ENCODE measurements at places on chromosomes 16 and 17.
A peak's percentile ranks its signal among the peaks of the same experiment; 100 is the strongest.

GRCh38 chr17:62321451-62321850, 58.9 kb upstream of the EFCAB3 start:
- no peak for DNase-seq

- DNase-seq, result no peak
Observed at GRCh38 chr17:66165537-66166123, 26.3 kb downstream of the CEP112 start.

DNA sequence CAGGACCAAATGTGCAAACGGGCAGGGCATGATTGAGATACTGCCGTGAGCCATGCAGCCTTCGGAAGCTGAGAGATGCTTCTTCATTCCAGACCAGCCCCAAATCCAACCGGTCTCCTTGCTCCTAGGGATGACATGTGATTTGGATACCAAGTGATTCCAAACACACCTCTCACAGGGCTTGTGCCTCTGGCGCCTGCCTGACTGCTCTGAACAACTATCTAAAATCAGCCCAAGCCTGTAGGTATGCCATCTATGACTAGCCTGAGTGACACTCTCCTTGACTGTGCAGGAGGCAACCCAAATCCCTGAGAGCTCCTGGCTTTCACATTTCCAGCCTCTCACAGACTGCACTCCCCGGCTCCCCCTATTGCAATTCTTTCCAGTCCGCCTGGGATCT, 20.3 kb downstream of the DYNC1LI2 start:
- DNase-seq, result no peak

- DNase-seq, result no peak
Observed at GRCh38 chr16:82626791-82627261, at the start of gene CDH13. CDH13 (plus strand) TSS chr16:82626969.

DNA sequence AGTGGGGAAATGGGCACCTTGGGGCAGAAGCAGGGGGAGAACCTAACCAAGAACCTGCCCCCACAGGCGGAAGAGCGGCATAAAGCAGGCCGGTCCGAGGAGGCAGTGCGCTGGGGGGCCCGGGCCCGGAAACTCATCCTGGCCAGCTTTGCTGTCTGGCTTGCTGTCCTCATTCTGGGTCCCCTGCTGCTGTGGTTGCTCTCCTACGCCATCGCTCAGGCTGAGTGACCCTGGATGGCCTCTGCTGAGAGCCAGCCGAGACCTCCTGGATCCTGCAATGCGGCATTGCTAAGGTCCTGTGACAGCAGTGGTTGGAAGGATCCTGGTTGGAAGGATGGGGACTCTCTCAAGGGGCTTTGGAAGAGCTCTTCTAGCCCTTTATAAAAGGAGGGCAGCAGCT, 4.5 kb upstream of the PHKG2 start:
- no peak for DNase-seq

DNA sequence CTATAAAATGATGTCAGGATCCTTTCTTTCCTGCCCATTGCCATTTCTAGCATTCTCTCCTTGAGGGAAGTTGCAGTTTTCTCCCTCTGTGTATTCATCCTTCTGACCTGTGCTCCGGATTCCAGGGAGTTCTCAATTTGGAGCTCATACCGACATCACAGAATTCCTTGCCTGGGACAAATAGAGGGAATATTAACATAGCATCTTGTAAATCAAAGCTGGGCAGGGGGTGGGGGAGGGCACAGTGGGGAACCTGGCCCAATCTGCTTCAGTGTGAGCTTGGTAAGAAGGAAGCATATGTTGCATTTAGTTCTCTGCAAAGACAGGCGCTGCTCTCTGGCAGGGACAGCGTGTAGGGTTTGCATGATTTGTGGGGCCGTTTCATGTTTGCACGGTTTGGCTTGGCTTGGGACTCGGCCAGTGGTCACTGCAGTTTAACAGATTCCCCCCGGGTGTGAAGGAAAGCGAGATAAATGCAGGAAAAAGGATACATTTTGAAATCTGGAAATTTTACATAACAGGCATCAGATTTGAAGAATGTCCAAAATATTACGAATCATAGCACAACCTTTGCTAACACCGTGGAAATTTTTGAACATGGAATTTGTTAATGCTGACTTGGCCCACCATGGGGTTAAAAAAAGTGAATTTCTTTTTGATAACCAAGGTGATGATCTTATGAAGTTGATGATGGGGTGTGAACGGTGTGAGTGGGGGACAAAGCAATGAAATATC, 178.0 kb downstream of the WWOX start:
- DNase-seq, result no peak

GRCh38 chr17:82563318-82563717, 43.8 kb downstream of the FOXK2 start:
- DNase-seq, result no peak

- no peak for DNase-seq
Observed at GRCh38 chr17:66542129-66542966, 239.9 kb downstream of the PRKCA start.

DNA sequence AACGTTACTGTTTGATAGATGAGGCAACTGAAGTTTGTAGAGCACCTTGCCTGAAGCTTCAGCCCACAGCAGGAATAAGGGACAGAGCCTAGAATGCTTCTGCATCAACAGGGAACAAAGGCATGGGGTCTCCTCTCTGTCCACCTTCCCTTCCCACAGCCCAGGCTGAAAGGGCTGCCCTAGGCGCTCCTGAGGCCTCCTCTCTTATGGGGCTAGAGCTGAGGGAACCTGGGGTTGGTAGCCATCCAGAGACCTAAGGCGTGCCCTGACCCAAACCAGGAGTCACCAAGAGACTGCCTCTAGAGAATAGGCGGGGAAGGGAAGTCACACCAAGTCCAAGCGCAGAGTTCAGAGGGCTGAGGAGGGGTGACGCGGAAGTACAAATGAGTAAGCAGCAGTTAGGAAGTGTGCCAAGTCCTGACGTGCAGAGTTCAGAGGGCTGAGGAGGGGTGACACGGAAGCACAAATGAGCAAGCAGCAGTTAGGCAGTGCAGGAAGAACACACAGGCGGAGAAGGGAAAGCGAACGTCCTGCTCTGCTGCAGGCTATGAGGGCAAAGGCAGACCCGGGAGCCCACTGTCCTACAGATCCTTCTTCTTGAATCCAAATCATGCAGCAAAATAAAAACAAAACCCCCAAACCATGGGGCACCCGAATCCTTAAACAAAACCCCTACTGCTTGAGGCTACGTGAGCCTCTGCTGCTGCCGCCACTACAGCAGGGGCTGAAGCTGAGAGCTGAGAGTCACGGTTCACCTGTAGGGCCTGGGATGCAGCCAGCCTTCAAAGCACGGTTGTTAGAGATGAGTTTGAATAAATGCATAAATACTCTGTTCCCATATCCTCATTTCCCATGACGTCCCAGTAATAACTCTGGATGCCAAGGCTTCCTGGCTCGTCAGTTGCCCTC, 2.7 kb upstream of the SPG7 start:
- peak; percentile 78 for DNase-seq

Data from stimulated activated CD8-positive, alpha-beta memory T cell treated with anti-CD3 and anti-CD28 coated beads, Interleukin-15, amount 100 ng/mL, for 48 hours (primary cell).